ENCODE measurements at places on chromosomes 2 and 18.
A peak's percentile ranks its signal among the peaks of the same experiment; 100 is the strongest.

GRCh38 chr2:173049831-173050230 is 25.8 kb upstream of the MAP3K20 start:
- no peak overlapping the region for H3K4me3 ChIP-seq
- peaks cover 38% of the 10 kb centered on the region for H3K4me1 ChIP-seq
- DNase-seq, result no peak
- no peaks in the 10 kb centered on the region for H3K36me3 ChIP-seq
- H3K27ac ChIP-seq, result peak overlapping the region; percentile 86

DNA sequence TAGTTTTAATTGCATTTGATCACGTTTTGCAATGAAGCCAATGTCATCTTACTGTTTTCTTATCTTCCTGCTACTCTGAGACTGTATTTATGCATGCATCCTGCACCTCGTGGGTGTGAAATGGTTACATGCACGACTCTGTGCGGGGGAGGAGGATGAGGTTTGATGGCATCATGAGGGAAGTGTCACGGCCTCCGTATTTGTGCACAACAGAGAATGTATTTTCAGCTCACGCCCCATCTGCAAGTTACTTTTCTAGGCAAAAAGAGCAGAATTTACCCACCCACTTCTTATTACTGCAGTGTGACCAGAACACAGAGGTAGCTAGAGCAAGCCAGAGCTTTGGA is 145.1 kb downstream of the TDRD15 start:
- H3K36me3 ChIP-seq, result no peaks in the 10 kb centered on the region
- H3K27ac ChIP-seq, result no peak overlapping the region
- H3K27me3 ChIP-seq, result no peaks in the 10 kb centered on the region
- no peak for DNase-seq

DNA sequence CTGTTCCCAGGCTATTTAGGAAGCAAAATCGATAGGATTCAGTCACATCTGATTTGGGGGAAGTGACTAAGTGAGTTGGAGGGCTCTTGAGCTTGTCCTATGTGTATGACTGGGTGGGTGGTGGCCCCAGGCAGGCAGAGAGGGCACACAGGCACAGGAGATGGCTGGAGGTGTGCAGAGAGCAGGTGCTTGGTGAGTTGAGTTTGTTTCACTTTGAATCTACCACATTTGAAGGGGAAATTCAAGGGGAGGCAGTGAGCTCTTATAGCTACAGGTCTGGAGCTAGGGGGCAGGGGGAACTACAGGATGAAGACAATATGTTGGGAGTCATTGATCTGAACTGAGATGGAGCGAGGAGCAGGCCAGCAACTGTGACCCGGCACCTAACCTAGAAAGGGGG is 42.5 kb upstream of the TMEM200C start:
- DNase-seq, result no peak
- H3K27ac ChIP-seq, result no peak overlapping the region
- H3K27me3 ChIP-seq, result no peaks in the 10 kb centered on the region
- no peak overlapping the region for H3K4me3 ChIP-seq

DNA sequence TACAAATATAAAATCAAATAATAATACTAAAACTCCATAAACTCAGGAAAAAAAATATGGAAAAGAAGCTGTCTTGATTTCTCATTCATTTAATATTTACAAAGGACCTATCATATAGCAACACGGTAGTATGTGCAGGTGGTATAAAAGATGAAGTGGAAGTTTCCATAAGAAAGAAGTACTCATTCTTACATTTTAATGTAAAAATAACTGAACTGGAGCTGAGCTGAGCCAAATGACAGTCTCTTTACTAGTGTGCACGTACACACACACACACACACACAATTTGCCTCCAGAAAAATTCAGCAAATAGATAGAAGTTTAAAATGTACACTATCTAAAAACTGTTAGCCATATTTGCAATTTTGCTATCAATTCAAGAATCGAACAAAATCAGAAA is 54.1 kb downstream of the ASXL2 start:
- no peak overlapping the region for H3K27ac ChIP-seq
- DNase-seq, result no peak
- no peaks in the 10 kb centered on the region for H3K4me1 ChIP-seq
- H3K36me3 ChIP-seq, result no peaks in the 10 kb centered on the region
- H3K4me3 ChIP-seq, result no peak overlapping the region

- H3K27ac ChIP-seq, result no peak overlapping the region
- H3K4me3 ChIP-seq, result no peak overlapping the region
- H3K27me3 ChIP-seq, result no peaks in the 10 kb centered on the region
- H3K4me1 ChIP-seq, result peaks cover 33% of the 10 kb centered on the region
- no peak for DNase-seq
- H3K36me3 ChIP-seq, result no peaks in the 10 kb centered on the region
Measured at GRCh38 chr2:160336105-160336504, 136.0 kb upstream of the ITGB6 start.

DNA sequence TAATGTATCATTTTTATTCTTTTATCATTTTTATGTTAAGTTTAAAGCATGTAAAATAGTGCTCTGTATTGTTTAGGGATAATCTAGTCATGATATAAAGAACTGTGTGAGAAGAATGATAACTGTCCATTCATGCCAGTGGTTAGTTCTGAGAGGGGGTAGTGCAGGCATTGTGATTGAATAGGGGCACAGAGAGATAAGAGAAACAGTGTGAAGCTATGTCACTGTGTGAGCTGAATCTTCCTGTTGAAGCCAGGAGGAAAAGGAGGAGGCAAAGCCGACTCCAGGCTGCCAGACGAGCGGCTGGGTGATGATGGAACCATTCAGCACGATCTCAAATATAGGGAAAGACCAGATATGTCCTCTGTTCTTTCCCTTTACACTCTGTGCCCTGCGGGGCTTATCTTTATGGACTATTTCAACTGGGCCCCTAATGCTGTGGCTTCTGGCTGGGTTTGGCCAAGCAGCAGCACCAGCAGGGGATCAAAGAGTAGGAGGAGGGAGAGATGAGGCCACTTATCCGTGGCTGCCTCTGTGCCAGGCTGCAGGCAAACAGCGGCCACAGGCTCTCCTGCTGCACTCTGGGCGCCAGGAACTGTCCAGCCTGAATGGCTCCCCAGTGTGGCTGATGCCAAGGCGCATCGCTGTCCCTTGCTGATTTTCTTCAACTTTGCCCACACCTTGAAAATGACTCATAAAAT is 128.0 kb downstream of the SPP2 start:
- H3K27me3 ChIP-seq, result peaks cover 36% of the 10 kb centered on the region
- no peak overlapping the region for H3K4me3 ChIP-seq
- DNase-seq, result no peak
- no peaks in the 10 kb centered on the region for H3K4me1 ChIP-seq
- no peak overlapping the region for H3K27ac ChIP-seq
- no peaks in the 10 kb centered on the region for H3K36me3 ChIP-seq

- H3K27me3 ChIP-seq, result no peaks in the 10 kb centered on the region
- peaks cover 31% of the 10 kb centered on the region for H3K36me3 ChIP-seq
- no peak overlapping the region for H3K27ac ChIP-seq
- H3K4me3 ChIP-seq, result no peak overlapping the region
Measured at GRCh38 chr2:24204505-24204904, 29.7 kb downstream of the FAM228A start.

DNA sequence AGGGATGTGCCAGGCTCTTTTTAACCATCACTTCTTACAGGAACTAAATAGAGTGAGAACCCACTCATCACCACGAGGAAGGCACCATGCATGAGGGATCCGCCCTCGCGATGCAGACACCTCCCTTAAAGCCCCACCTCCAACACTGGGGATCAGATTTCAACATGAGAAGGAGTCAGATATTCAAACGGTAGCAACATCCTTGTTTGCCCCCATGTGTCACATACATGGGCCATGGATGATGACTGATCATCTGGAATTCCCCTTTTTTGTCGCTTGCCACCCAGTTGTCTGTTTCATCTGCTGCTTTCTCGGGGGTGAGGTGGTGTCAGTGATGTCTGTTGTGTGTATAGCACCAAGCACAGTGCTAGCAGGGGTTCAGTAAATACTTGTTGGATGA is 57.9 kb downstream of the NCK2 start:
- H3K27ac ChIP-seq, result no peak overlapping the region
- H3K36me3 ChIP-seq, result no peaks in the 10 kb centered on the region
- H3K4me1 ChIP-seq, result peaks cover 88% of the 10 kb centered on the region
- DNase-seq, result no peak

DNA sequence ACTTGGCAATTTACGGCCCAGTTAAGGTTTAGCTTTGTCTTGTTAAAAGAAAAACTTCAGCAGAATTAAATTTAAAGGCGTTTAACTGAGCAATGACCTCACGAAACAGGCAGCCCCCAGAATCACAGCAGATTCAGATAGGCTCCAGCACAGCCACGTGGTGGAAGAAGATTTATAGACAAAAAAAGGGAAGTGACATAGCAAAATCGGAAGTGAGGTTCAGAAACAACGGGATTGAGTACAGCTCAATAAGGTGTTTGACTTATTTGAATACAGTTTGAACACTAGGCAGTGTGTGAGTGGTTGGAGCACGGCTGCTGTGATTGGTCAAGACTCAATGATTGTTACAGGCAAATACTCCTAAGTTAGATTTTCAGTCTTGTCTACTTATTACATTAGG is 79.8 kb downstream of the MOGAT1 start:
- no peaks in the 10 kb centered on the region for H3K36me3 ChIP-seq
- no peak overlapping the region for H3K27ac ChIP-seq
- H3K4me1 ChIP-seq, result peaks cover 4% of the 10 kb centered on the region
- no peak for DNase-seq
- no peak overlapping the region for H3K4me3 ChIP-seq

GRCh38 chr2:2731816-2732284 is 400.8 kb upstream of the MYT1L start:
- H3K27me3 ChIP-seq, result no peaks in the 10 kb centered on the region
- H3K27ac ChIP-seq, result no peak overlapping the region
- no peak overlapping the region for H3K4me3 ChIP-seq
- no peak for DNase-seq
- H3K36me3 ChIP-seq, result no peaks in the 10 kb centered on the region

- no peak for DNase-seq
- H3K27me3 ChIP-seq, result no peaks in the 10 kb centered on the region
- no peak overlapping the region for H3K27ac ChIP-seq
- H3K4me3 ChIP-seq, result no peak overlapping the region
- H3K4me1 ChIP-seq, result no peaks in the 10 kb centered on the region
- H3K36me3 ChIP-seq, result no peaks in the 10 kb centered on the region
Measured at GRCh38 chr2:106614511-106615291, 127.5 kb downstream of the CD8B2 start.

GRCh38 chr2:26175466-26176278 is 2.8 kb downstream of the GAREM2 start:
- no peak for DNase-seq
- H3K4me1 ChIP-seq, result peaks cover 40% of the 10 kb centered on the region
- no peak overlapping the region for H3K27ac ChIP-seq
- no peak overlapping the region for H3K4me3 ChIP-seq
- H3K36me3 ChIP-seq, result no peaks in the 10 kb centered on the region
- H3K27me3 ChIP-seq, result peaks cover 6% of the 10 kb centered on the region

DNA sequence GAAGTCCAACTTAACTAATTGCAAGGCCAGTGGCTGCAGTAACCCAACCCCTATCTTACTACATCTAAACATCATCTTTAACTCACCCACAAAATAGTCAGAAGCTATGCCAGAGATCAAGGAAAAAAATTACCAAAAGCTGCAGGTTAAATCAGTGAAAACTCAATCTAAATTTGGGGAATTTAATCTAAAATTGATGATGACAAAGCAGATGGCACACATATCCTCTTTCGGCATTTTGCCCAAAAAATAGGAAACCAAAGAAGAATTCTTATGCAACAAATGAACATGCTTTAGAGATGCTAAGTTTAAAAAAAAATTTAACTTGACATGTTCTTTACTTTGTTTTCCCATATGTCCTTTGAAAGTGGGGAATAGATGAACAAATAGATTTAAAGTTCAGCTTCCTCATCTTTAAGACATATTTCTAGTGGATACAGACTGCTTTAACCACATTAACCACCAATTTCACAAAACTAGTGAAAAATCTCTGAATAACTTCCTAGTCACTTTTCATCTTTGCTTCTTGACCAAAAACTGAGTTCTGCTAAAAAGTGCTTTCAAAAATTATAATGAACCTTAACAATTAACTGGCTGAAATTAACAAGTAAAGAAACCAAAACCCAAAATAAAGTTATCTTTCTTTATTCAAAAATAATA is 74.3 kb upstream of the CCDC150 start:
- H3K27ac ChIP-seq, result no peak overlapping the region
- H3K4me3 ChIP-seq, result no peak overlapping the region
- H3K27me3 ChIP-seq, result no peaks in the 10 kb centered on the region
- no peak for DNase-seq
- no peaks in the 10 kb centered on the region for H3K4me1 ChIP-seq

DNA sequence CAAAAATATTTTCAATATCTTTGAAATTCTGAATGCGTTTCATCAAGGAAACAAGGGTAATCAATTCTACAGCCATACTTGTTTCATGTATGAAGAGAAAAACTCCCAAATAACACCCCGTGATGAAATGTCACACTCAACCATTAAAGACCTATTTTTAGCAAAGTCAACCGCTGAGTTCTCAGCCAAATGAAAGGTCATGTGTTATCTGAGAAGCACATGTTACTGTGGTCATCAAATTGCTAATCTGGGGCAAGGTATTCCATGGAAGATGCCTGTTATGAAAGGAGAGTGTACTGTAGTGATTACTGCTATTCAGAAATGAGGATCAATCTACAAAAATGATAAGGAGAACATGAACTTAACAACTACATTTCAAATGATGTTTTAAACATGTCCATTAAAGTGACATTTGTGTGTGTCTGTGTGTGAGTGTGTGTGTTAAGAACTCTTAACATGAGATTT is 126.7 kb downstream of the BCL2 start:
- H3K27ac ChIP-seq, result no peak overlapping the region
- H3K4me3 ChIP-seq, result no peak overlapping the region
- no peaks in the 10 kb centered on the region for H3K36me3 ChIP-seq
- H3K27me3 ChIP-seq, result no peaks in the 10 kb centered on the region
- no peaks in the 10 kb centered on the region for H3K4me1 ChIP-seq

DNA sequence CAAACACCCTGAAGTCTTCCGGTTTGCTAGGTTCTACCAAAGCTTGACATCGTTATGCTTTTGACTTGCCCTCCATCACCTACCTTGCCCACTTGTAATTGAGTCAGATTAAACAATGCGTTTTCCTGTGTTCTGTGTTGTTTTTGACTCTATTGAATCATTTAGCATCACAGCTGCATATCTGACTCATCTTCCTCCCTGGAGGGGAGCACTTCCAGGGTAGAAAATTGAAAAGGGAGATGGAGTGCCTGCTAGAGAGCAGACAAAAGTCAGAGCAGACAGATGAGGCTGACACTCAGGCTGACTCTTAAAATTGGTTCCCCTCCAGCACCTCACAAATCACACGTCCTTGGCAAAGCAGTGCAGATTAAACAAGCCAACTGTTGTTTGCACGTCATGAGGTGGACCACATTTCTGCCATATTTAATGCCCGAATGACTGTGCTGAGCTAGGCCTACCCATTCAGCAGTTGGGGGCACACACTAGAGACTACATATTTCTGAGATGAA is 2.2 kb downstream of the MPP4 start:
- no peaks in the 10 kb centered on the region for H3K27me3 ChIP-seq
- no peaks in the 10 kb centered on the region for H3K4me1 ChIP-seq
- no peak overlapping the region for H3K4me3 ChIP-seq
- H3K27ac ChIP-seq, result no peak overlapping the region
- no peak for DNase-seq
